ENCODE measurements at places on chromosomes 1 and 21. TPM values are rescaled to one million over a fixed set of nuclear protein-coding genes. Genes with fewer than 3 reads are reported as not detected.

The IFNGR2 gene
- 70.9 TPM for total RNA-seq

The CD52 gene
- total RNA-seq = not detected

The SHISAL2A gene
- total RNA-seq = not detected

- no peak for DNase-seq
Measured at GRCh38 chr1:39407510-39407895, 83.9 kb upstream of the BMP8A start.

DNA sequence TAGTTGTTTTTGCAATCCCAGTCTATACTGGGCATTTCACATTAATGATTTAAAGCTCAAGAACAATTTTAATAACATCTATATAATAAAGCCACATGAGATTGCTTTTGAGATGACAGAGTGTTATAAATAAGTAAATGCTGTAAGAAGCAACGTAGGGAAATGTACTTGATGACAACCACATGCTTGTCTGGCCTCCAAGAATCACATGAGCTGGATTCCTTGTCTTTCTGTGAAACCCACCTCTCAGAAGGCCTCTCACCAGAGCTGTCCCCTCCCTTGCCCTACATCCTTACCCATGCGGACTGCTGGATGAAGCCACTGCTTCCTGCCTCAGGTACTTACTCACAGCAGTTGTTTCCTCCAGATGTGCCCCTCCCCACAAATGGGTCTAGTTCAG is 145.1 kb upstream of the CTTNBP2NL start:
- no peak for DNase-seq

DNA sequence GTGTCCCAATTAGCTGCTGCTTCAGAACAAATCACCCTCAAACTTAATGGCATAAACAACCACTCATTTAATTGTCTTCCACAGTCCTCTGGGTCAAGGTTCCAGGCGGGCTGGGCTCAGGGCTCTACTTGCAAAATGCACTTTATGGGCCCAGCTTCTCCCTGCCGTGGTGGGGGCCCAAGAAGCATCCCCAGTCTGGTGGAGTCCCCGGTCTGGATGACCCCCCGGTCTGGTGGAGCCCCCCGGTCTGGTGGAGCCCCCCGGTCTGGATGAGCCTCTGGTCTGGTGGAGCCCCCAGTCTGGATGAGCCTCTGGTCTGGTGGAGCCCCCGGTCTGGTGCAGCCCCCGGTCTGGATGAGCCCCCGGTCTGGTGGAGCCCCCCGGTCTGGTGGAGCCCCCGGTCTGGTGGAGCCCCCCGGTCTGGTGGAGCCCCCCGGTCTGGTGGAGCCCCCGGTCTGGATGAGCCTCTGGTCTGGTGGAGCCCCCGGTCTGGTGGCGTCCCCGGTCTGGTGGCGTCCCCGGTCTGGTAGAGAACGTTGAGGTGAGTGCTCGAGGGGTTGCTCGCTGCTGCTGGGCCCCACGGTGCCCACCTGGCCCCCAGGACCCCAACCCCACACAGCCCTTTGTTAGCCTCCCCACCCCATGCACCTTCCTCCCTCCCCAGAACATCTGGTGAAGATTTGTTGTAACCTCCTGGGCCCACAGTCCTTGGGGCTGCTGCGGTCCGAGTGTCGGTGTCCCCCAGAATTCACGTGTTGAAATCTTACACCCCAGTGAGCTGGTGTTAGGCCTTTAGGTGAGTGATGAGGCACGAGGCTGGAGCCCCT is 33.8 kb downstream of the POFUT2 start:
- no peak for DNase-seq

GRCh38 chr1:45326627-45327623 is at the start of gene HPDL:
Gene HPDL, plus strand, starts transcription at chr1:45326895. Its CDS starts 254 bp downstream, at chr1:45327149.
- DNase-seq = no peak

GRCh38 chr1:75727571-75727970 is 3.1 kb downstream of the ACADM start:
- no peak for DNase-seq

- DNase-seq = no peak
Measured at GRCh38 chr1:237671262-237671661, 219.5 kb downstream of the ZP4 start.

DNA sequence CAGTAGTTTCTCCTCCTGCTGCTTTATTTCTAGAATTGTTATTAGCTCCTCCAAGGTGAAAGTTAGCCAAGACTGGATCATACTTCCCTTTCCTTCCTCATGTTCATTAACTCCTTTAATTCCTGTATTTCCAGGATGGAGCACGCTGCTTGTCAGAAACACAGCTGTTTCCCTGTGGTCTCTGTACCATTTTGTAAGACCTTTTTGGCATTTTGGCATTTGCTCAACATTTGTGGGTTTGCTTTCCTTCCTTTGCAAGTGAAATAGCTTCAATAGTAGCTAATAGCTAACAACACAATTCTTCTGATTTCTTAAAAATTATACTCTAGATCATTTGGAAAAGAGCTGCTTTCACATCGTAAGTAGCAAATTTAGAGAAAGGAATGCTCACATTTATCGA is 44.3 kb upstream of the HPDL start:
- DNase-seq = no peak

Data from A172 (cell line).